ENCODE measurements at places on chromosomes 12 and 14. TPM values are rescaled to one million over a fixed set of nuclear protein-coding genes. Genes with fewer than 3 reads are reported as not detected.

The GLT1D1 gene
- total RNA-seq: 10.4 TPM

The RNASE7 gene
- not detected for total RNA-seq

The MOK gene
- 12.2 TPM for total RNA-seq

The SLC39A2 gene
- not detected for total RNA-seq

The TAS2R19 gene
- 9.7 TPM for total RNA-seq

The ALDH2 gene
- 72.0 TPM for total RNA-seq

The TRIM9 gene
- 3.1 TPM for total RNA-seq

The CD163L1 gene
- 116 TPM for total RNA-seq

The IAPP gene
- not detected for total RNA-seq

The ST8SIA1 gene
- total RNA-seq: 1.7 TPM

The TMPRSS12 gene
- total RNA-seq: not detected

The POTEG gene
- not detected for total RNA-seq

The STAB2 gene
- total RNA-seq: 243 TPM

The KCNH5 gene
- total RNA-seq: not detected

The CCDC184 gene
- total RNA-seq: 0.81 TPM

The EGLN3 gene
- 21.5 TPM for total RNA-seq

The TAS2R30 gene
- total RNA-seq: 6.4 TPM

The PDE3A gene
- 7.6 TPM for total RNA-seq

The SYNDIG1L gene
- total RNA-seq: 0.18 TPM

The LTBR gene
- 155 TPM for total RNA-seq

The PCNX4 gene
- total RNA-seq: 40.2 TPM

The GUCY2C gene
- total RNA-seq: not detected

The SERPINA5 gene
- 164 TPM for total RNA-seq

The CD163 gene
- 1,037 TPM for total RNA-seq

The CCDC88C gene
- 136 TPM for total RNA-seq

The DCD gene
- total RNA-seq: not detected

The LRFN5 gene
- 3.0 TPM for total RNA-seq

The TTC5 gene
- 18.3 TPM for total RNA-seq

The PLEKHG7 gene
- total RNA-seq: 3.2 TPM

The DIO3 gene
- total RNA-seq: 1.3 TPM

The WIF1 gene
- not detected for total RNA-seq

The LRIG3 gene
- total RNA-seq: 23.7 TPM

The MYF6 gene
- total RNA-seq: not detected

The C1QL4 gene
- not detected for total RNA-seq

The PLEKHD1 gene
- 0.46 TPM for total RNA-seq

The ZDHHC22 gene
- not detected for total RNA-seq

The SRSF9 gene
- 160 TPM for total RNA-seq

The LBHD2 gene
- not detected for total RNA-seq

The HCAR2 gene
- total RNA-seq: 22.7 TPM

The IL22 gene
- not detected for total RNA-seq

The VRTN gene
- not detected for total RNA-seq

The BCL7A gene
- total RNA-seq: 10.1 TPM

The WDHD1 gene
- 6.3 TPM for total RNA-seq

The ANAPC5 gene
- 97.5 TPM for total RNA-seq

The ANG gene
- 10.2 TPM for total RNA-seq

The SELPLG gene
- total RNA-seq: 220 TPM

The DDN gene
- 0.25 TPM for total RNA-seq

The OR6C4 gene
- total RNA-seq: not detected

The PZP gene
- total RNA-seq: 2.0 TPM

The FIGNL2 gene
- 0.83 TPM for total RNA-seq

The DCN gene
- total RNA-seq: 1.6 TPM

The SLCO1B1 gene
- total RNA-seq: not detected

Data from spleen (tissue), 13 donors.